ENCODE measurements at places on chromosomes 4 and X. TPM values are rescaled to one million over a fixed set of nuclear protein-coding genes. Genes with fewer than 3 reads are reported as not detected.

PAGE2 gene
- total RNA-seq, result not detected

GRCh38 chrX:19747652-19748610 is 139.5 kb downstream of the SH3KBP1 start:
- no peaks in the 10 kb centered on the region for H3K27me3 ChIP-seq
- no peak overlapping the region for H3K4me3 ChIP-seq
- no peak for DNase-seq
- H3K27ac ChIP-seq, result no peak overlapping the region

DNA sequence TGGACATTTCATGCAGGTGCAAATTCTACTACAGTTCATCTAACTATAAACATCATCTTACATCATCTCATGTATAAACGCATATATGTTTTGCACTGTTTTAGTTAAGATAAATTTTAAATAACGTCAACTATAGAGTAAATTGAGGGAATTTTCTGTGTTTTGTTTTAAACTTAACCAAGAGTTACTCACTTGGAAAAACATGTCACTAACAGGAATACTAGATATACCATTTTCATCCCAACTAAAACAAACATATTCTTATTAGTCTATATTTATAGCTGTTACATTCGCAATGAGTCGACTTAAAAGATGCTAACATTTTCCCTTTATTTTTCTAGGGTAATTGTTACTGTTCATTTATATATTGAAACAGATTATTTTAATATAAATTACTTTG is 159.6 kb downstream of the PDGFC start:
- peaks cover 21% of the 10 kb centered on the region for H3K36me3 ChIP-seq
- DNase-seq, result no peak
- H3K27me3 ChIP-seq, result no peaks in the 10 kb centered on the region
- H3K4me3 ChIP-seq, result no peak overlapping the region

DNA sequence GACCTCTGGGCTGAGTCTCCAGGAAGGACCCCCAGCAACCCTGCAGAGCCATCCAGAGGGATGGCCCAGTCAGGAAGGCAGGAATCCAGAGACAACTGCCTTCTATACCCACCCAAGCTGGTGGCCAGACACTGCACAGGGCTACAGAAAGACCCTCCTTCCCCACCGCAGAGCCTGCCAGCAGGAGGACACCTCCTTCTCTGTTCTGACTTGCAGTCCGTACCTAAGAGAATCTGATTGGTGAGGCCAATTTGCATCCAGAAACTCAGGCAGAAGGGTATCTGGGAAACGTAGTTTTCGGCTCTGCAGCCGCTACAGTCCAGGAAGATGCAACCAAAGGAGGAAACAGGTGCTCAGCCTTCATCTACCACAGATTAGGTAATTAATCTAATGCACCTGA is 155.4 kb upstream of the FRG1 start:
- no peaks in the 10 kb centered on the region for H3K36me3 ChIP-seq
- no peaks in the 10 kb centered on the region for H3K4me1 ChIP-seq
- no peak for DNase-seq
- H3K4me3 ChIP-seq, result no peak overlapping the region
- H3K27me3 ChIP-seq, result no peaks in the 10 kb centered on the region
- no peak overlapping the region for H3K27ac ChIP-seq

GRCh38 chrX:33831211-33831610 is 300.9 kb downstream of the FAM47A start:
- no peaks in the 10 kb centered on the region for H3K27me3 ChIP-seq
- H3K27ac ChIP-seq, result no peak overlapping the region
- no peak overlapping the region for H3K4me3 ChIP-seq
- DNase-seq, result no peak
- H3K4me1 ChIP-seq, result no peaks in the 10 kb centered on the region

DNA sequence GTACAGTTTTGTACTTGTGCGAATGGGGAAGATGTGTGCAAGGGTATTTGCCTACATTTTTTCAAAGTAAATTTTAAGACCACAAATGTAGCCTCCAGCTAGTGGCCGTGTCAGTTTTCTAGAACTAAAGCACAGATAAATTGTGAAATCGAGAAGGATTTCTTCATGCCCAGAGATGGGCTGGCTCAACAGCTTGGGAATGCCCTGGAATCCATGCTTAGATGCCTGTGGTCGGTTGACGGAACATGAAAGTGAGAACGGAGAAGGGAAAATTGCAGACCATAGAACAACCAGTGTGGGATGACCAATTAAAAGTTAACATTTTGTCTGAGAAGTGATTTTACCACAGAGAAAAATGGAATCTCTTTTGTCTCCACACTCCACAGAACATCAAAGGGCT is 73.2 kb upstream of the VCX2 start:
- H3K27me3 ChIP-seq, result no peaks in the 10 kb centered on the region
- H3K36me3 ChIP-seq, result no peaks in the 10 kb centered on the region
- H3K4me3 ChIP-seq, result no peak overlapping the region
- no peak overlapping the region for H3K27ac ChIP-seq
